Pulmonary artery endothelial cell (primary cell): ENCODE measurements at places on chromosomes 5 and 9. TPM values are rescaled to one million over a fixed set of nuclear protein-coding genes. Genes with fewer than 3 reads are reported as not detected.

Gene ADGRD2
- not detected in 2 replicates for total RNA-seq

Gene PCDHB15
- 0.26 and 0.95 TPM in 2 replicates for total RNA-seq

DNA sequence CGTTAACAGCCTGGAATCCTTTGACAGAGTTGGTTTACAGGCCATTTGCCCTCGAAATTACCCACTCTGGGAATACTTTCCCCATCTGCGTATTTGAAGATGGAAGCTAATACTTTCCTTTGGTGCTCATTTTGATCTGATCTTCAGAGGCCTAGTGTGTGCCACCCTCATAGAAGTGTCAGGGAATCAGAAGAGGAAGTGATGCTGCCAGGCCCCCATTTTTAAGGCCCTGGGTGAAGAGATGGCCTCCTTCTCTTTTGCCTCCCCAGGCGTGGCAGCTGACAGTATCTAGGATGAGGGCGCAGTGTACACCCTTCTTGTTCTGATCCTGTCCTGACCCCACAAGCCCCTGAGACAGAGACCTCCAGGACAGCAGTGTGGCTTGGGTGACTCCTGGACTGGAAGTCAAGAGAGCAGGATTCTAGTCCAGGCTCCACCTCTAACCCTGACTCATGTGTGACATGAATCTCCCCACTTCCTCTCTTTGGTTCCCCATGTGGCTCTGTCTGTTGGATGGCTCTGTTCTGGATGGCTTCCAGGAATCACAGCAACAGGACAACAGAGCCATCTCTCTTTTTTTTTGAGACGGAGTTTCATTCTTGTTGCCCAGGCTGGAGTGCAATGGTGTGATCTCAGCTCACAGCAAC, 27.8 kb downstream of the CSF1R start:
- DNase-seq, result no peak

DNA sequence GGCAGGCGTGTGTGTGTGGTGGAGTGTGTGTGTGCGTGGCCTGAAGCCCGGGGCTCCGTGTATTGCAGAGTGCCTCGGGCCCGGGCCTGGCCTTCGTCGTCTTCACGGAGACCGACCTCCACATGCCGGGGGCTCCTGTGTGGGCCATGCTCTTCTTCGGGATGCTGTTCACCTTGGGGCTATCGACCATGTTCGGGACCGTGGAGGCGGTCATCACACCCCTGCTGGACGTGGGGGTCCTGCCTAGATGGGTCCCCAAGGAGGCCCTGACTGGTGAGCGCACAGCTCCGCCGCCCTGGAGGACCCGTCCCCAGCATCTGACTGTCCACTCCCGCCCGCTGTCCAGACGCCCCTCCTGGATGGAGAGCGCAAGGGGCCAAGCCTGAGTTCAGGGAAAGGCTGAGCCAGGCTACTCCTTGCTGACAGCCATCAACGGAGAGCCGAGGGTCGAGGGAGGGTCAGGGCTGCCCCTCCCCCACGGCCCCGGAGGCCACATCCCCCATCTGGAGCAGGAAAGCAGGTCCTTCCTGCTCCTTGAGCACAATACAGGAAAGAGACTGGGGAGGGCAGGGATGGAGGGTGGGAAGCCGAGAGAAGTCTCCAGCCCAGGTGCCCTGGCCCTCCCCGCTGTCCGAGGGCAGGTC, 18.4 kb downstream of the SLC6A18 start:
- DNase-seq, result no peak

- no peak for DNase-seq
These were observed 208.3 kb downstream of the ENC1 start for GRCh38 chr5:74432216-74432615.
